ENCODE measurements at places on chromosomes 4 and X.

DNA sequence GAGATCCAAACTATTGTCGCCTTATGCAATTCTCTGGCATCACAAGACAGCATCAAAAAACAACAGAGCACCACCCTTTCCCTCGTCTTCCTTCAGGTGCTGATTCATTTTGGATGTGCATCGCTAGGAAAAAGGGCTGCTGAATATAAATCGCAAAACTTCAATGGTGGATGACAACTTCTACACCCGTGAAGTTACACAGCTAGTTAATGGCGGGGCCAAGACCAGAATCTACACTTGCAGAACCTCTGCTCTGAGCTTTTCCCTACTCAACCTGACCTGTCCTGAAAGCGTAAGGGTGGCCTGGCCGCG is 674 bp downstream of the GNPDA2 start:
- no peak for DNase-seq

GRCh38 chrX:133543654-133544053 is 128.4 kb upstream of the GPC4 start:
- no peak for DNase-seq

DNA sequence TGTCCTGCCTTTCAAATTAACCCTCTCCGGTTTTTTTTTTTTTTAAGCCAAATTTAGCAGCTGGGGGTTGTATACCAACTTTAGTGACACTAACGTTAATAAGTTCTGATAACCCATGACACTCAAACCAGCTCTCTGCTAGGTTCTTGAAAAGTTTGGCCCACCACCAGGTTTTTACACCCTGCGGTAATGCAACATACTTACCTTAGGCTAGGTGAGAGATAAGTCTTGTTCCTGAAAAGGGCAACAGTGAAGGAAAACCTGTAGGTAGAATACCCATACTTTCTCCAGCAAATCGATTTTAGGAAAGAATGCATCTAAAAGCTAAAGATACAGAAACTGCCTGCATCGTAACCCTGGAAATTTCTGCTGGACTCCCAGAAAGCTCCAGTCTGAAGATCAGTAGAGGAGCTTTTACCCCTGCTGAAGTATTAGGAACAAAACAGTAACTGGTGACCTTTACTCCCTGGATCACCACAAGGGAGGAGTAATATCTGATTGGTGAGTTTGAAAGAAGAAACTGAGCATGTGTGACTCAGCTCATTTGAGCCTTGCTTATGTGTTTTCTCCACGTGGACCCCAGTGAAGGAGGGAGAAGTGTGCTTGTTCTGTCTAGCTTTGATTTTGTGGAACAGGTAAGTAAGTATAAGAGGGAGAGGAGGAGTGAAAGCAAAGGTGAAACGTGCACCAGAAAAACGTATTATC is 34.4 kb upstream of the COX18 start:
- no peak for DNase-seq

DNA sequence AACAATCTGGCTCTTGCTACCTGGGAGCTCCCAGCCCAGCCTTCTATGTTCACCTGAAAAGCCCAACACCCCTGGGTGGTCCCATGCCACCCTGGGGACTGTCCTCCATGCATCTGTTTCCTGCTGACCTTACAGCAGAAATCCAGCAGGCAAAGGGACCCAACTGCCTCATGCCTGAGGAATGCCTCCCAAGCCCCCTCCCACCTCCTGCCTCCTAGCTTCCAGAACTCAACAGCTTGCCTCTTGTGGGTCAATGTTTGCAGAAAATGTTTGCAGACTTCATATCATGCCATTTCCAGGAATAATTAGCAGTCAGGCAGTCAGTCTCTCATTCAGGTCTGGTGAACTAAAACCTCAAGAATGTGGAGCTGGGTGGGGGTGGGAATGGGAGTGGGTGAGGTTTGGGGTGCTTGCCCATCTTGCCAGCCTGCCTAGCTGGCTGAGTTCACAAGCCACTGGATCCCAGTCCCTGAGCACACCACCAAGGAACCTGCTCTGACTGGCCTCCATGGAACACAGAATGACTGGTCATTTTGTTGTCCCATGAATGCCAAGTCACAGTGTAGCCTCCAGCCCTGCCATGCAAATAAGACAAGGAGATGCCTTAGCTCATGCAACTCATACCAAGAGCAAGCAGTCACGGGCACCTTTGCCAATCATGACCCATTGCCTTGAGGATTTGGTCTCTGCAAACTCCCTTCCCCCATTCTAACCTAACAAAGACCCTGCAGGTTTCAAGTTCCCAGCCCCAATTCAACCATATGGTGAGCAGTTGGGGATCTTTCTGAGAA is 12.1 kb upstream of the PLAC1 start:
- no peak for DNase-seq

DNA sequence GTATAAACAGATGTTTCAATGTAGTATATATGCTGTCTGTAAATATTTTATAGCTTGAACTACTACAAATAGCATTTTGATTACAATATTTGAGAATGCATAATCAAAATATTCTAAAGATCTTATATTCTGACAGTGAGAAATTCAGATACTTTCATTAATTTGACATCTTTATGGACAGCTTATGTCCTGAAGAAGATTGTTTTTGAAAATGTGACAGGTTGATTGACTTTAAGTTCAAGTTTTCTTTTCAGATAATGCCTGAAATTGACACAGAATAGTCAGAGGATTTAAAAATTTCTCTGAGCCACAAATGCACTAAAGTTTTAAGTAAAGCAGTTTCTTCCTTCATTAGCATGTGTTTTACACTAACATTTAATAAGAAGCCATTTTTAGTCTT is 799.8 kb downstream of the CCSER1 start:
- no peak for DNase-seq

DNA sequence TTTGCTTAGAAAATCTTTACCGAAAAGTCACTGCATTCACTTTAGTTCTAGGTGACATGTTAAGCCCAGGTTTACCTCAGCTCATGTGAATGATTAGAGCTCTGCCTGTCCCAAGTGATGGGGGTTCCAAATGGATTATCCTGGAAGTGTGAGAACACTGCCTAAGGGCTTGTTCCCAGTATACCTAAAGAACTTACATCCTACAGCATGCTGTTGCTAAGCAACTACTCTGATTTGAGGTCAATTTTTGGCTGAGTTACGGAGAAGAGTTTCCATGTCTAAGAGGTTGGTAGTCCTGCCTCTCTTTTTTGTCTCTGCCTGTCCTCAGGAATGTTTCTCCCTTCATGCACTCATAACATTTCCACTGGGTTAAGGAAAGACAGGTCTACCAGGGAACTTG is 67.6 kb upstream of the UGT2B15 start:
- no peak for DNase-seq

- peak; percentile 1 for DNase-seq
These were observed 773 bp upstream of the ITM2A start for GRCh38 chrX:79367907-79368306.

DNA sequence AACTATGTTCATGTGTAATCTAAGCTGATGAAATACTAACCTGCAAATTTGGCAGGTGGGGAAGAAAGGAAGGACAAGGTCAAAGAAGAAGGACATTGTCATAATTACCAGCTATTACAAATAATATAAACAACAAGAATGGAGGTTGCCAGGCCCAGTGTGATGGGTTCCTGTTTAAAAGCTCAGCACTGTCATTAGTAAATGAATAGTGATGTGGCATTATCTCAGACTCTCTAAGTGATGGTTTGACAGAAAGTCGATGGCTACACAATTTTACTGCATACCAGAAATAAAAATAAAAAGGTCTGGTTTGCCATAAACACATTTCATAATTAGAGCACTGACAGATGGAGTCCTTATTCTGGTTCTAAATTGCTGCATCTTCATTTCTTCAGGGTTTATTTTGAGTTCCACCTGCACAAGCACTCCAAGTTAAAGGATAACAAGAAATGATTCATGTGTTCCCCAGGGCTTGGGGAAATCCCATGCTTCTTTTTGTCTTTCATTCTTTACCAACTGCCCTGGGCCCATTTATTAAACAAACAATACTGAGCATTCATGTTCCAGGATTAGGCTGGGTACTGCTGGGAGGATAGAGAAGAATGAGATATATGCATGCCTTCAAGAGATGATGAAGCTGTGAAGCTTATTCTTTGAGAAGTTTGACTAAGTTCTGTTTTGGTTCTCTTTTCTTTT is 367.8 kb upstream of the RASGEF1B start:
- no peak for DNase-seq

DNA sequence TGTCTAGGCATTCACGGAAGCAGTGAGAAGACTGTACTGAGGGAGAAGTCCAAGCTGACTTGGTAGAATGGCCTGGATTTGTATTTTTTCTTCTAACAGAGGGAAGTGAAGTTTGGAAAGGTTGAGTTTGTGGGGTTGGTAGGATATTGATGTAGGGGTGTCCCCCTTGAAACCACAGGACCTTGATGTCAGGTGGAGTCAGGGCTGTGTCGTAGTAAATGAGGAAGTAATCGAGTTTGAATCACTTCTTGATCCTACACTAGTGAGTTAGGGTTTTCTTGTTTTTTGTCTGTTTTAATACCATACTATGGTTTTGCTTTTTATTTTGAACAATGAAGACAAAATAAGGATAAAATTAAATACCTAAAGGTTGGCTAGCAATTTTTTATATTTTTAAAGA is 30.1 kb upstream of the ANAPC4 start:
- DNase-seq, result no peak

- DNase-seq, result no peak
These were observed 19.7 kb downstream of the SLAIN2 start for GRCh38 chr4:48361012-48361400.
